ENCODE measurements at places on chromosomes 3 and 15.

DNA sequence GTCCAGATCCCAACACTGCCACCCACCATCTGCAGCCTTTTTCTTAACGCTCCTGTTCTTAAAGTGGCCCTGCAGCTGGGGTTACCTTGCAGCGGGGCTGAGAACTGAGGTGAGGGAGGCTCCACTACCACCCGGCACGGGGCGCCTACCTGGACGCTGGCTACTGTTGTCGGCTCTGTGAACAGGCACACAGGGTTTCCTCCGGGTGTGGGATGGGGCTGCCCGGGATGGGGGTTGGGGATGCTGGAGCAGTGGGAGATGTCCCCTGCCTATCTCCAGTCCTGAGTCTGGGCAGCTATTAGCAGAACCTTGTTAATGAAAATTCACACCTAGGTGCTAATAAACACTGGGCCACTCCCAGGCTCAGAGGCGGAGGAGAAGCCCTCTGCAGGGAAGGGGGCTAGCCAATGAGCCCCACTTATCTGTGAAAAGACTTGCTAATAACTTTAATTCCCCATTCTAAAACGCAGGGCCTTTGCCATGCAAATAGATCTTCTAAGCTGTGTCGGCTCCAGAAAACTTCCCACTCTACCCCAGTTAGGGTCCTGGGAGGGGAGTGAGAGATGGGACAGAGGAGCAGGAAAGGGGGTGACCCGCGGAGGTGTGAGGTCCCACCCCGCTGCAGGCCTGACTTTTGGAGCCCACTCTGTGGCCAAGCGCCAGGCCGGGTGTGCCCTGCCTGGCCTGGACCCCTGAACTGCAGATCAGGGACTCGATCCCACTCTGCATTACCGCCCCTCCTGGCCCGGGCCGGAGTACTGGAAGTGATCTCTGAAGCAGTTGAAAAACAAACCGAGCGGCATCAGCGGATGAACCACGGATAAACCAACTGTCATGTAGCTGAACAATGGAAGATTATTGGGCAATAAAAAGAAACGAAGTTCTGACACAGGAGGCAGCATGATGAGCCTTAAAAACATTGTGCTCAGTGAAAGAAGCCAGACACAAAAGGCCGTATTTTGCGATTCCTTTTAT is 3.1 kb downstream of the MESP1 start:
- no peak for DNase-seq

- peak; percentile 37 for DNase-seq
These were observed 283.8 kb downstream of the C3orf38 start for GRCh38 chr3:88433568-88433967.

DNA sequence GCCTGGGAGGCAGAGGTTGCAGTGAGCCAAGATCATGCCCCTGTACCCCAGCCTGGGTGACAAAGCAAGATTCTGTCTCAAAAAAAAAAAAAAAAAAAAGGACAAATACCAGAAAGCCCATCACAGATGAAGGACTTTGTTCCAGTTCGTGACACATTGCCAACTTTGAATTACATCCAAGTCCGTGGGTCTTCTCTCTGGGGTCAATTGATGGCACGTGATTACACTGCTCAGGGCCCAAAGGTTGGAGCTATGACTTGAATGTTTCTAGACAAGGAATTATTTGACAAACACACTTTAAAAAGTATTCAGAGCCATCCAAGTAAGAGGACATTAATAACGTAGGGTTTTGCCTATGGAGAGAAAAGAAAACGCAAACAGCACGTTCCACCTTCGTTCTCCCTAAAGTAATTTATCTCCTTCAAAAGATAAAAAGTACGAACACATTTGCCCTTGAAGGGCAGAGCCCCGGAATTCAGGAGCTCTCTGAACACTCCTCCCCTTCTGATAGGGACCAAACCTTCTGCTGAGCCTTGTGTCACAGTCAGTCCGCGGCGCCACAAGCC is 31.3 kb upstream of the ST3GAL6 start:
- DNase-seq: no peak

- no peak for DNase-seq
These were observed 357.5 kb downstream of the FOXP1 start for GRCh38 chr3:71225951-71226564.

DNA sequence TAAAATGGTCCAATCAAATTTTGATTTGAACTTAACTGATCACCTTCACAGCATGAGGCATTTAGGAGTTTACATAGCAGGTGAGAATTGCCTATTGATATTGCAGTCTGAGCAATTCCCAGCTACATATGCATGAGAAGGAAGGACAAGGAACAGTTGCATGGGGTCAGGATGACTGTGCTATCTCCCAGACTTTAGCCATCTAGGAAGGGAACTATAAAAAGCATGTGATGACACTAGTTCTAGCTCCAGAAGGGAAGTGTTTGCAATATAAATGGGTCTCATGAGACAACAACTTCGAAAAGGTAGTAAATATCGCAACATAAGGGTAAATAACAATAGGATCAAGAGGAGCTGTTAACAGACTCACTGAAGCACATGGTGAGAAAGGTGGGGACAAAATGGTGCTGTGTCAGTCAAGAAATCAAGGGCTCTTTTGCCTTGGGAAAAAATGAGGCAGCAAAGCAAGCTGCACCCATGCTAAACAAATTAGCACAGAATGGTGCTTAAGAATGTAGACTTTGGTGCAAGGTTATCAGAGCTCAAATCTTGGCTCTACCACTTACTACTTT is 90.4 kb upstream of the SLC2A2 start:
- DNase-seq: no peak

- no peak for DNase-seq
These were observed 24.1 kb downstream of the RHOA start for GRCh38 chr3:49387721-49388120.

DNA sequence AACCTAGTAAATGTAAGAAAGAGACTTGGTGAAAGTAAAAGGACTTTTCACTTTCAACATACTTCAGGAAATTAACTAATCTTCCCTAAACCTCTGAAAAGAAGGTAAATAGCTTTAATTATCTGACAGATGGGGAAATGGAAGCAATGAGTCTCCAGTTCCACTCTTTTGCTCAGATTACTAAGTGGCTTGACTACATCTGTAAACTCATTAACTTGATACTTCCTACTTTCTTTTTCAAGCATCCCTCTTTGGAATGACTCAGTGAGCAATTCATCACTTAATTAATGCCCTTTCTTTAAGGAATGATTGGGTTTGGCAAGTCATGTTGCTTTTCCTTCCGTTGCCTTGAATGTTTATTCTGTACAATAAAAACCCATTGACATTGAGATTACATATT is 234.2 kb downstream of the GRM7 start:
- DNase-seq: no peak

DNA sequence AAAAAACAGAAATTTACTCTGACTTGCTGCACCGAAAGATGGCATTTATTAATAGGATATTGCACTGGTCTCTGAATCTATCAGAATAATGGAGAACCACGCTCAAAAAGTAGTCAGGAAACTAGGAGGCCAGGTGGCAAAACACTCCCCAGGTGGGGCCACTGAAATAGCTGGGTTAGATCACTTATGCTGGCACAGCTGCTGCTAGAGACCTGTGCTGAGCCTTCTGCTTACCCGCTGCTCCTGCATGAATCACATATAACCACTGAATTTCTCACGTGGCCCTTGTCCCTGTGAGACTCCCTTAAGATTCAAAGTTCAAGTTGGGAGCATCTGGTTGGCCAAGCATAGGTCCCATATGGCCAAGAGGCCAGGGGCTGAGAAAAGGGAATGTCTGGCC is 66.0 kb upstream of the OXTR start:
- no peak for DNase-seq

GRCh38 chr3:38519000-38519399 is 22.9 kb downstream of the EXOG start:
- DNase-seq: no peak

- DNase-seq: no peak
These were observed 220.0 kb upstream of the ARHGEF26 start for GRCh38 chr3:153901152-153901551.

DNA sequence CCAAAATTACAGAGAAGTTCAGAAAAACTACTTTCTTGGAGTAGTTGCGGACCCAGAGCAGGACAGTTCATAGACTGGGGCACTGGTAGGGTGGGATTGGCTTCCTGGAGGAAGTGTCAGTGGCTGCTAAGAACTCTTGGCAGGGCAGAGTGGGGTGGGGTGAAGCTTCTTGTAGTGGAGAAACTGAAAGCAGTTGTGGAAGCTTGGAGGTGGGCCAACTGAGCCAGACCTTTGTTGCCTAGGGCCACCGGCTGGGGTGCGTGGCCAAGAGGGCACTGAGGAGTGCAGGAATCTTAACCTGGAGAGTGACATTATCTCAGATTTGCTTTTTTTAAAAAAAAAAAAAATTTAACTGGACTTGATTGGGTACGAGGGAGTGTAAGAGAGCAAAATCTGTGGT is 3.1 kb downstream of the KAT2B start:
- DNase-seq: no peak

GRCh38 chr3:87127281-87127680 is 99.8 kb upstream of the CHMP2B start:
- DNase-seq: no peak

- DNase-seq: no peak
These were observed 20.9 kb downstream of the SYN2 start for GRCh38 chr3:12024959-12025570.

- DNase-seq: no peak
These were observed 354.5 kb downstream of the CACNA2D3 start for GRCh38 chr3:54476891-54477290.

DNA sequence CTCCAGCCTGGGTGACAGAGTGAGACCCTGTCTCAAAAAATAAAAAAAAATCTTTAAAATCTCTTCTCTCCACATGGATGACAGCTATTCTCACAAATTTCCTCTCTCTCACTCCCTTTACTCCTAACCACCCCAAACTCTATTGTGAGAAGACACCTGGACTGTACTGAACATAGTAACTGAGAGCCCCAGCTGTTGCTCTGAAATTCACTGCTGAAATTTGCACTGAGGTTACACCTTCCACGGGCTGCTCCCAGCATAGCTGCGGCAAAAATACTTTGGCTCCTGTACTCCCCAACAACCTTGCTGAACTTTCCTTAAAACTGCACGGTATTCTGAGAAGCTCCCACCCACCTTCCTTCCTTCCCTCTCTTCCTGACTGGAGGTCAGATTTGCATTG is 4.4 kb upstream of the PCCB start:
- DNase-seq: no peak

GRCh38 chr3:32480604-32481003 is 22.0 kb downstream of the CMTM6 start:
- DNase-seq: no peak

DNA sequence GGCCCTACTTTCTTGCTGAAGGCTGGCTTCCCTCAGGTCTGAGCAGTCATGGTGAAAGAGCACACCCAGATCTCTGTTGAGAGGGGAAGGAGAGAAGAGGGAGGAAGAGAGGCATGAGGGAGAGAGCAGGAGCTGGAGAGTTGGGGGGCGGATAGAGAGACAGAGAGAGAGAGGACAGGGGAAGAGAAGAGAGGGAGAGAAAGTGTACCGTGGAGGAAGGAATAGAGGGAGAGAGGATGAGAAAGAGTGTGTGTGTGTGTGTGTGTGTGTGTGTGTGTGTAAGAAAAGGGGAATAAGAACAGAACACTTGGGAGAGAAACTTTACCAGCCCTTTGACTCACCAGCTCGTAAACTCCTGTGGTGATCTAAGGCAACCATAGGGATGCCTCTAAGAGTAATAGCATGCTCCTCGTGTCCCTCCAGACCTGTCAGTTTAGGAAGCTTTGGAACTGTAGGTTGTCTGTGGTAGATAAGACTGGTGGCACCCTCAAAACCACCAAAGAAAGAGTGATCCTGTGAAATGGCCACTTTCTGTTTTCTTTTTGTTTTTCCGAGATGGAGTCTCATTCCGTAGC is 18.2 kb downstream of the ZNF592 start:
- no peak for DNase-seq

- DNase-seq: no peak
These were observed 128.3 kb upstream of the RGMA start for GRCh38 chr15:93217343-93217742.

- DNase-seq: peak; percentile 82
These were observed 4.8 kb downstream of the GPR15 start for GRCh38 chr3:98536456-98537017.

GRCh38 chr3:38212141-38212540 is 46.8 kb downstream of the OXSR1 start:
- DNase-seq: no peak

DNA sequence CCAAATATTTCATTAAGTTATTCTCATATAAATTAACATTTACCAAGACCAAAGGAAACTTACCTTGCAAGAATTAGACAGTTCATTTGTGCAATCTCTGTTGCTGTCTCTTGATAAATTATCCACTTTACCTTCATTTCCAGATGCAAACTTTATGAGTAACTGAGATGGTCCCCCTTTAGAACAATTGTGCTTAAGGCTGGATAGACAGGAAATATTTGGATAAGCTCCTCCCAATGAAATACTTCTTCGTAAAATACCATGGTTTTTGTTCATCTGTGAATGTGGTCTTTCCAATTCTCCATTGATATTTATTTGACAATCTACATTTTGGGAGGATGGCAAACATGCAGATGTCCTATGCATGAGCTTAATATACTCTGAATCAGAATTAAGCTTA is 78.2 kb downstream of the NEDD4 start:
- no peak for DNase-seq

DNA sequence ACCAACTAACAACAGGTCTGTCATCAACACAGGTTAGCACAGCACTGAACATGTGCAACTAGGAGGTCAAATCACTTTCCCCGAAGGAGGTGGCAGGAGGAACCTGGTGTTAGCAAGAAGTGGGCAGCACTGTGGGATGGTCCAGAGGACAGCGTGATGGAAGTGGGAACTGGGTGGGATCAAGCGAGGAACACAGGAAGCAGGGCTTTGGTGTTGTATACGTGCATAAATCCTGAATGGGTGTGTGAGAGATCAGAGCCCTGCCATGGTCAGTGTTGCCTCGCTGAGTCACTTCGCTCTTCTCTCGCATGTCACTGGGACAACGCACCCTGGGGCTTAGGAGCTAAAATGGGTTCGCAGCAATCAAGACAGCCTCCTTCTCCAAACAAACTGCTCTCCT is 62.1 kb downstream of the MOBP start:
- DNase-seq: no peak

GRCh38 chr3:25448750-25449692 is 21.0 kb downstream of the RARB start:
- no peak for DNase-seq

DNA sequence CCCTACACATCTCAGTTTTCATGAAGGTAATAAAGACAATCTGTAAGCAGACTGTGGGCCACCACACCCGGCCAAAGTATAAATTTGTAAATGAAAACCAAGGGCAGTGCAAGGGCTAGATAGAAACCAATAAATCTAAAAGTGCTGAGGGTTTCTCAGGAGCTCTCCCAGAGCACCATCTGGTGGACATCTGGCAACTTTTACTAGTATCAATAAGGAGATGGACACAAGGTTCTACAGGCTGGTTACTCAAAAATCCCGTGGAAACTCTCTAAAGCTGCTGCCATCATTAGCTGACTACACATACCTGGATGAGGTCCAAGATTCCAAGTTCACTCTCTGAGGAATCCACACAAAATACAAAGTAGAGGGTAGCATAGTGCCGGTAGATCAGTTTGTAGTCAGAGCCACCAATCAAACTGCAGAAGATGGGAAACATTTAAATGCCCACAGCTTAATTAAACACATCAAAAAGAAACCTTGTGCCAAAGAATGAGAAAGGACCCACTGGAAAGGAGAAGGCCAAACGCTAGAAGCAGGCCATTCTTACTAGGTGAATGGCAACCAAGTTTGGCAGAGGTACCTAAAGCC is 5.5 kb downstream of the AP3S2 start:
- DNase-seq: no peak
